KBM-7 (cell line): ENCODE measurements at places on chromosomes 7 and 10.
A peak's percentile ranks its signal among the peaks of the same experiment; 100 is the strongest.

DNA sequence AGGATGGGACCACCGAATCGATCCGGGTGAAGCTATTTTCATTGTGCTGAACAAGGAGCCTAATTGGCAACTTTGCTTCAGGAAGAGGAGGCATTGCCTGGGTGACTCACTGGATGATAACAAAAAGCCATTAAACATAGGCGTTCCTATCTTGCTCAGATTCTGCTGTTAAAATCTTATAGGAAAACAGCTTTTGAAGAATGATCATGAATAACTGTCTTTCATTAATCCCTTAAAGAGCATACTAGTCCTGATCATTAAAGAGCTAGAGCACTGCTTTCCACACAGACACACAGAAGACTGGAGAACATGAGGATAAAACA, 174.2 kb upstream of the IMMP2L start:
- DNase-seq: no peak

- peak; percentile 52 for DNase-seq
Measured at GRCh38 chr7:55366461-55367070, 1.4 kb downstream of the LANCL2 start.

GRCh38 chr10:80199828-80200227, 5.5 kb downstream of the ANXA11 start:
- DNase-seq: peak; percentile 82

DNA sequence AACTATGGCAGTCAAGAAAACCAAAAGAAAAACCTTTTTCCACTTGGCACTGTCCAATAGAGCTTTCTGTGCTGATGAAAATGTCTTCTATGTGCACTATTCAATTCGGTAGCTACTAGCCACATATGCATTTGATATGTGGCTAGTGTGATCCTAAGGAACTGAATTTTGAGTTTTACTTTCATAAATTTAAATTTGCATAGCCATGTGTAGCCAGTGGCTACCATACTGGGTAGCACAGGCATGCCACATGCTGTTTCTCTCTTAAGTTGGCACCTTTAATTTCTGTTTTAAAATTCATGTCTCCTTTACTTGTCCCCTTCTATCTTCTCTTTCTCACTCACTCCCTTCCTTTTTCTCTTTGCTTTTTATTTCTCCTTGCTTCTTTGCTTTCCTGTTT, 455.7 kb downstream of the AUTS2 start:
- DNase-seq: no peak

DNA sequence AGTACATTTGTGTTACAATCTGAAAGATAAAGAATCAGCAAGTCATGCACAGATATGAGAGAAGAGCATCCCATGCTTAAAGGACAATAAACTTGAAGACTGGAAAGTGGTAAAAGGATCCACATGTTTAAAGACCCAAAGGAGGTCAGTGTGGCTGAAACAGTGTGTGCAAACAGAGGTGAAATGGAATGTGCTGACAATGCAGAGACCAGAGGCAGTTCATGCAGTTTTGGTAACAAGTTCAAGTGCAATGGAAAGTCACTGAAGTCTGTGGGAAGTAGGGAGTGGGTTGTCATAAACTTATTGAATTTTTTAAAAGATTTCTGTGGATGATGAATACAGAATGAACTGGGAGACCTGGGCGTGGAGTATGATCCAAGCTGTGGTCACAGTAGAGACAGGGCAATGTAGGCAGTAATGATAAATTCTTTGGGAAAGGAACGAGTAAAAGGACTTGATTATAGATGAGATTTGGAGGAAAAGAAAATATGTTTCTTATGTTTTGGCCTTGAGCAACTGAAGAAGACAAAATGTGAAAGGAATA, 408.0 kb downstream of the HGF start:
- DNase-seq: no peak

GRCh38 chr7:38481401-38481800, 149.8 kb downstream of the AMPH start:
- DNase-seq: no peak

DNA sequence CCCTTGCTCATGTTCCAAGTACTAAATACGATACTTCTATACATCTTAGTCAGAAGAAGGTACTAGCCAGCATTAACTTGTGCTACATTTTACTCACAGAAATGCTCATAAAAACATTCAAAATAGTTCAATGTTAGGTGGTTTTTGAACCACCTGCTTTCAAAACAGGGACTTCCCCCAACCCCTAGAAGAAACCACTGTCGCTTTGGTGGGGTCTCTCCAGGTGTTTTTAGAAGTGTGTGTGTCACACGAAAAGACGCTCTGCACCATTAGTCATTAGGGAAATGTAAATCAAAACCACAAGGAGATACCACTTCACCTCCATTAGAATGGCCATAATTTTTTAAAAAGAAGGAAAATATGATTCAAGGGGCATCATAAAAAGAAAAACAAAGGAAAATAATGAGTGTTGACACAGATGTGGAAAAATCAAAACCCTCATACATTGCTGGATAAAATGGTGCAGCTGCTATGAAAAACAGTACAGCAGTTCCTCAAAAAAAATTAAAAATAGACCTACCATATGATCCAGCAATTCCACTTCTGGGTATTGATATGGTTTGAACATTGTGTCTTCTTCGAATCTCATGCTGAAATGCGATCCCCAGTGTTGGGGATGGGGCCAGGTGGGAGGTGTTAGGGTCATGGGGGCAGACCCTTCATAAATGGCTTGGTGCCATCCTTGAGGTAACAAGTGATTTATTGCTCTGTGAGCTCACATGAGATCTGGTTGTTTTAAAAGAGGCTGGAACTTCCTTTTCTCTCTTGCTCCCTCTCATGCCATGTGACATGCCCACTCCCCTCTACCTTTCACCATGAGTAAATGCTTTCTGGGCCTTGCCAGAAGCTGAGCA, 74.2 kb downstream of the MALSU1 start:
- peak; percentile 86 for DNase-seq

- peak; percentile 91 for DNase-seq
Measured at GRCh38 chr7:100852048-100852872, at the start of gene SLC12A9. SLC12A9 (plus strand) TSS chr7:100852713; CDS start chr7:100854198, 1,485 bp downstream.

DNA sequence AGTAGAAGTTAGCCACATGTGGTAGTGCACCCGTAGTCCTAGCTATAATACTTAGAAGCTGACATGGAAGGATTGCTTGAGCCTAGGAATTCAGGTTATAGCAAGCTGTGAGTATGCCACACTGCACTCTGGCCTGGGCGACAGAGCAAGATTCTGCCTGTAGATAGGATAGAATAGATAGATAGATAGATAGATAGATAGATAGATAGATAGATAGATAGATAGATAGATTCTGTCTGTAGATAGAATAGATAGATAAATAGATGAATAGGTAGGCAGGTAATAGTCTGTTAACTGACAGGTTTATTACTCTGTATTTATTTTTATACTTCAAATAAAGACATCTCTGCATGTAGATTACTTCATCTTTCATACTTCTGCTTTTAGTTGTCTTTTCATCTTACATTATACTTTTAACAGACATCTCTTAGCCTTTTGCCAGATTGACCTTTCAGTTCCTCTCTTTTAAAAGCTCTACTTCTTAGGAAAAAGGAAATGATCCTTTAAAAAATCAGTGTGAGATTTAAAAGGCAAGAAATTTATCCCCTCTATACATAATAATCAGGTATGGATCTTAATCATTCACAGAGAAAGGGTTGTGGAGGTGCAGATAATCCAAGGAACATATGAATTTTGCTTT, 31.8 kb downstream of the CCAR1 start:
- DNase-seq: no peak

GRCh38 chr10:17951868-17952371, at the start of gene SLC39A12:
SLC39A12 (plus strand) TSS chr10:17951918; CDS start chr10:17953277, 1,359 bp downstream.
- peak; percentile 1 for DNase-seq

DNA sequence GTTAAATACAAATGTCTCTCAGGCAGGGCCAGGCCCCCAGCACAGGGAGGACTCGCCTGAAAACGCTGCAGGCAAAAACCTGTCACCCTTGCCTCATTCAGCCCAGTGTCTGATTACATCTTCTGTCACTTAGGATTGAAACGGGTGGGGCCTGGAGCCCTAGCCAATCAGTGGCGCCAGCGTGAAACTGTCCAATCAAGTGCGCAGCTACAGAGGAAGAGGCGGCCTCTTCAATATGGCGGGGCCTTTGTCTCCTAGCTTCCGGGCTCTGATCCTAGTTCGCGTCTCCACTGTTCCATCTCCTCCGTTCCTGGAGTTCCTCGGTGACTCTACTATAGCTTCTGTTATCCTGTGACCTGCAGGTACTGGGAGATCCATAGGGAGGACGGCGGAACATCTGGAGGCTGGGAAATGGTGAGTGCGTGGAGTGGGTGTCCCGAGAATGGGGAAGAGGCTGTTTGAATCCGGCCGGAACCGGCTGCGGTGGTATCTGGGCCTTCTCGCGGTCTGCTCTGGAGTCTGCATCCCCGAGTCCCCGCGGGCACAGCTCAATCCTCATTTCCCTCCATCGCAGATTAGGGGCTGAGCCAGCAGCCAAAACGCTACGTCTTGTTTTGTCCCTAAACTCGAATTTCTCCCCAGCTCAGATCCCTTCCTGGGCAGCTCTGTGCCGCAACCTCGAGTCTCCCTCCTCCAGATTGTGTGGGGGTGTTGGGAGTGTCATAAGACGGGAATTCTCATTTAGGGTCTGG, at the start of gene ZNF736:
Gene ZNF736, plus strand, starts transcription at position 222 of the 752 bp plus-strand sequence. Its CDS starts 190 bp downstream, at position 412.
- peak; percentile 94 for DNase-seq

DNA sequence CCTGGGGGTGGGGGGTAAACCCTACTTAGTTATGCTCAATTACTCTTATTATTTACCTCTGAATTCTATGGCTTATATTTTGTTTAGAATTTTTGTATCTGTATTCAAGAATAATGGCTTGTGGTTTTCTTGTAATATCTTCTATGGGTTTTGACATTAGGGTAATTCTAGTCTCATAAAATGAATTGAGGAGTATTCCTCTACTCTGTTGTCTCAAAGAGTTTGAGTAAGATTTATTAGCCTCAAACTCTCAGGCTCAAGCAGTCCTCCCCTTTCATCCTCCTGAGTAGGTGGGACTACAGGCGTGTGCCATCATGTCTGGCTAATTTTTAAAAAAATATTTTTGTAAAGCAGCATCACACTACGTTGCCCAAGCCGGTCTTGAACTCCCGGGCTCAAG, 19.6 kb upstream of the UCMA start:
- no peak for DNase-seq

GRCh38 chr10:9302140-9302746, 1247.8 kb downstream of the GATA3 start:
- peak; percentile 88 for DNase-seq

- no peak for DNase-seq
Measured at GRCh38 chr10:4742217-4742616, 83.8 kb upstream of the AKR1E2 start.

DNA sequence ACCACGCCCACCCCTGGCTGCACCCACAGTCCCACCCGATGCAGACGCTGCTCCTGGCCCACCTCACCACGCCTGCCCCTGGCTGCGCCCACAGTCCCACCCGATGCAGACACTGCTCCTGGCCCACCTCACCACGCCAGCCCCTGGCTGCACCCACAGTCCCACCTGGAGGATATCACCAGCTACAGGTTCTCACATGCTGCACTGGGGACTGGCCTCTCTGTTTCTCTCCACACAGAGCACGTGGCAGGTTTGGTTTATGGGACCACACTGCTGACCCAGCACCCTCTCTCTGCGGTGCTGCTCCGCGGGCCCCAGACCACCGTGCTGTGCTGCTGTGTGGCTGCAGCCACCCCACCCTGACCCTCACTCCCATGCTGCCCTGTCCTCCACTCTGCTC, 120.9 kb downstream of the VIPR2 start:
- DNase-seq: no peak

GRCh38 chr7:79319369-79319768, 134.1 kb downstream of the MAGI2 start:
- DNase-seq: no peak

GRCh38 chr10:79560160-79560709, at the start of gene SFTPA2:
SFTPA2 (minus strand) TSS chr10:79560407; CDS start chr10:79559483, 924 bp downstream.
- DNase-seq: no peak

DNA sequence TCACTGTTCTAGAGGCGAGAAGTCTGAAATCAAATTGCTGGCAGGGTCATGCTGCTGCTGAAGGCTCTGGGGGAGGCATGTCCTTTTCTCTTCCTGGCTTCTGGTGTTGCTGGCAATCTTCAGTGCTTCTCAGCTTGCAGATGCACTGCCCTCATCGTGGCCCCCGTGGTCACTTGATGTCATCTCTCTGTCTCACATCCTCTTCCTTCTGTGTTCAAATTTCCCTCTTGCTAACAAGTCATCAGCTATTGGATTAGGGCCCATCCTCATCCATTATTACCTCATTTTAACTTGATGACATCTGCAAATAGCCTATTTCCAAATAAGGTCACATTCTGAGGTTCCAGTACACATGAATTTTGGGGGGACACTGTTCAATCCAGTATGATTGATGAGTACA, 36.6 kb upstream of the SRGN start:
- DNase-seq: no peak

- DNase-seq: no peak
Measured at GRCh38 chr7:82389876-82390275, 53.7 kb downstream of the CACNA2D1 start.

DNA sequence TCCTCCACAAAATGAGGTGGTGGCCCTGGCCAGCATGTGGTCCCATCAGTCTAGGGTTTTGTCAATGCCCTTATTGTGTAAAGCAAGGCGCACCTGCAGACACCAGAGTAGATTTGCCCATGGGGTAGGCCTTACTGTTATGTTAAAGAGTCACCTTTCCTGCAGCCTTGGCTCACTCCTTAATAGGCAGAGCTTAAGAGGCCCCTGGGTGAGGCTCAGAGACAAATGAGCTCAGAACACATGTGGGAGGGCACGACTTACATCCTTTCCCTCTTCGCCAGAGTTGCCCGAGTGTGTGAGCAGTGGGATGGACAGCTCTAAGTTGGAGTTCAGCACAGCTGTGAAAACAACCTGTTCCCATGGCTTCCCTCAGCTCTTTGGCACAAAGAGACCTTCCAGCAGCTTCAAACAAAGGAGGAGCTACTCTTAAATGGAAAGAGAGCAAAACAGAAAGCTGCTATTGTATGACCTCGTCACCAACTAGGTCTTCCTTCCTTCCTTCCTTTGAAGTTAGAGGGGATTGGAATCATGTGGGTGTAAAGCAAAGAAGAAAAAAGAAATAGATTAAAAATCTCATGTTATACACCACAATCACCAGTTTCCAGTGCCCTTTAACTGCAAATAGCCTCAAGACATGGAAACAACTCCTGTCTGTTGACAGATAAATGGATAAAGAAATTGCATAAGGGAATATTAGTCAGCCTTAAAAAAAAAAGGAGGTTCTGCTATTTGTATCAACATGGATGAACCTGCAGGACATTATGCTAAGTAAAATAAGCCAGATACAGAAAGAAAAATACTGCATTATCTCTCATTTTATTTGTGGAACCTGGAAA, 11.9 kb upstream of the XPNPEP1 start:
- peak; percentile 37 for DNase-seq

GRCh38 chr7:114073701-114074100, 154.9 kb upstream of the PPP1R3A start:
- DNase-seq: peak; percentile 63
